Osteocyte (in vitro differentiated cells): ENCODE measurements at places on chromosomes 1 and 21. TPM values are rescaled to one million over a fixed set of nuclear protein-coding genes. Genes with fewer than 3 reads are reported as not detected.

GRCh38 chr1:156419854-156420204 is 50.8 kb downstream of the RHBG start:
- DNase-seq: no peak

PKNOX1 gene
- total RNA-seq: 12.2 and 14.2 TPM in 2 replicates

IFNLR1 gene
- 0.16 TPM in 1 of 2 replicates, not detected in the other for total RNA-seq

RGS8 gene
- total RNA-seq: not detected in 2 replicates

HMGB4 gene
- not detected in 2 replicates for total RNA-seq

DNA sequence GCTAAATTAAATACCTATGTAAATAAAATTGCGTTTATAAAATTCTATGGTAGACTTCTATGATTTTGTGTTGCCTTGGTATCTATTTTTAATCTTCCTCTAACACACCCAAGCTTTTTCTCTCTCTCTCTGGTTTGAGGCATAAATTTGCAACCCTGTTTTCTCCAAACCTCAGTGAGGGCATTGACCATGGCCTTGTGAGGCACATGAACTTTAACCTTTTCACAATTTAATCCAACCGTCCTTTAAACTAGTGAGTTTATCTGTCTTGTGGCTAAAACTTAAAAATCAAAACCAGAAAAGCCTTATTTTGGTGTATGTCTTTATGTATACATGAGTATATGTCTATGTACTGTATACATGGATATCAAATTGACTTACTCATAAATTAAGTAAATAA is 746.6 kb upstream of the B3GALT2 start:
- no peak for DNase-seq

DNA sequence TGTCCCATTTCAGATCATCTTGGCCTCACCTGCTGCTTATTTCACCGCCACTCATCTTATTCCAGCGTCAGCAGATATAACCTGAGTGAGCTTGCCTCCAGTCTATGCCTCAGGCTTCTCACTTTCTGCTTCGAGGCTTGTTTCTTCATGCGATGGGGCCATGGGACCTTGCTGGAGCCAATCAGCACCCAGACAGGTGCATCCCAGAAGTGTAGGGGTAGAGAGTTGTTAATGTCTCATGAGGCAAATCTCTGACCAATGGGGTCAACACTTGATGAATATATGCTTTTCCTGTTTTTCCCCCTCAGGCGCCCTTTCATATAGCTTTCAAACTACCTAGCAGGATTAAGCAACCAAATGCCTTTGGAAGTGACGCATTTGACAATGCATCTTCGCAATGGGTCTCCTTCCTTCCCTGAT is 935 bp upstream of the YIPF1 start:
- no peak for DNase-seq

DNA sequence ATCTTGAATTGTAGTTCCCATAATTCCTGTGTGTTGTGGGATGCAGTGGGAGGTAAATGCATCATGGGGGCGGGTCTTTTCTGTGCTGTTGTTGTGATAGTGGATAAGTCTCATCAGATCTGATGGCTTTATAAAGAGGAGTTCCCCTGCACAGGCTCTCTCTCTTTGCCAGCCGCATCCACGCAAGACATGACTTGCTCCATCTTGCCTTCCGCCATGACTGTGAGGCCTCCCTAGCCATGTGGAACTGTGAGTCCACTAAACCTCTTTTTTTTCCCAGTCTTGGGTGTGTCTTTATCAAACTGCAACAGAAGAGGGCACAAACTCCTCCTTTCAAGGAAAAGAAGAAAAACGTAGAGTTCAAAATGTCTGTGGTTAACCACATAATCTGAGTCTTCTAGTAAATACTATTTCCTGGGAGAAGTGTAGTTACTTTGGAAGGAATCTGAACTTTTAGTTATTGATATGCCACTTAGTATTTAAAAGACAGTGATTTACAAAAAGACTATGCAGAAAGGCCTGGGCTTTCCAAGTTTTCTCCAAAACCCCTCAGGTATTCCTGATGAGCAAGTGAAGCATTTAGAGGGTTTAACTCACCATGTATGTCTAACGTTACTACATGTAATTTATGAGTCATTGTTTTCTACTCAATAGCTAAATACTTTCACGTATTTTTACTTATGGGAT is 10.0 kb downstream of the ADAMTS1 start:
- DNase-seq: no peak

- DNase-seq: no peak
Measured at GRCh38 chr1:27038020-27038419, 25.4 kb upstream of the TENT5B start.
